Stimulated activated CD4-positive, alpha-beta T cell treated with anti-CD3 and anti-CD28 coated beads, TNF-alpha, amount 100 ng/mL, for 1 hour (primary cell): ENCODE measurements at places on chromosomes 7 and 10.

DNA sequence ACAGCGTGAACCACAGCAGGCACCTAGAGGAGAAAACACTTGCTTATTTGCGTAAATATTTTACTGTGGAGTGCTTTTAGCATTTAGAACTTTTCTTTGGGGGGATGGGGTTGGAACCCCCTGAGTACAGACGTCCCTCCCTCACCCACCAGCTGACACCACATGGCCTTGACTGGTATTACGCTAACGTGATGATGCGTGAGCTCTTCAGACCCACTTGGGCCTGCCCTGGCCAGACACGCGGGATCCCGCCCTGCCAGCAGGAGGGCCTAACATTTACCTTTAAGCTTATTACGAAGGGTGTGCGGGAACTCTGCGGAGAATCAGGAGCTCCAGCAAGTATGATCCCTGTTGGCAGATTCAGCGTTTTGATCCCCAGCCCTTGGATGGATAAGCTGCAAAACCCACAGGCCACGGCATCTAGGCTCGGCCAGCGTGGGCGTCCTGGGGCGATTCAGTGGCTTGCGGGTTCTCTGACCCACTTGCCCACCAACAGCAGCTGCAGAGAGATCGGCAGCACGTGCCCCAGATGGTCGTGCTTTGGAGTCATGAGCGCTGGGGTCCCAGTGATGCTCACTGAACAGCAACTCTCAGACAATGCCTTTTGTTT, 545.5 kb upstream of the FOXK1 start:
- DNase-seq: no peak

DNA sequence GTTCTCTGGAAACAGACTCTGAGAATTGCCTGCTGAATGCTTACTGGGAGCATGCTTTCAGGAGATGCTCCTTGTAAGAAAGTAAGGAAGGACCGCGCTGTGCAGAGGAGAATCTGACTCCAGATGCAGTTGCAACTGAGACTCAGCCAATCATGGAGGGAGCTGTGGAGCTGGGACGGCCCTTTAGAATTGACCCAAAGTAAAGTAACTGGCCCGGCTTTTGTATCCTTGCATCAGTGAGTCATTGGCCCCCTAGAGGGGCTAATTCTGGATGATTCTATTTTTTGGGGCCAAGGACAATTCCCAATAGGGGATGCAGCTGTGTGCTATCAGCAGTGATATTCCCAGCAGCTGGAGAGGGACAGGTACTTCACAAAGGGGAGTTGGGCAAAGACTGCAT, 170.4 kb downstream of the PTEN start:
- DNase-seq: no peak

- no peak for DNase-seq
Observed at GRCh38 chr10:50289196-50289595, 37.9 kb upstream of the ASAH2 start.

DNA sequence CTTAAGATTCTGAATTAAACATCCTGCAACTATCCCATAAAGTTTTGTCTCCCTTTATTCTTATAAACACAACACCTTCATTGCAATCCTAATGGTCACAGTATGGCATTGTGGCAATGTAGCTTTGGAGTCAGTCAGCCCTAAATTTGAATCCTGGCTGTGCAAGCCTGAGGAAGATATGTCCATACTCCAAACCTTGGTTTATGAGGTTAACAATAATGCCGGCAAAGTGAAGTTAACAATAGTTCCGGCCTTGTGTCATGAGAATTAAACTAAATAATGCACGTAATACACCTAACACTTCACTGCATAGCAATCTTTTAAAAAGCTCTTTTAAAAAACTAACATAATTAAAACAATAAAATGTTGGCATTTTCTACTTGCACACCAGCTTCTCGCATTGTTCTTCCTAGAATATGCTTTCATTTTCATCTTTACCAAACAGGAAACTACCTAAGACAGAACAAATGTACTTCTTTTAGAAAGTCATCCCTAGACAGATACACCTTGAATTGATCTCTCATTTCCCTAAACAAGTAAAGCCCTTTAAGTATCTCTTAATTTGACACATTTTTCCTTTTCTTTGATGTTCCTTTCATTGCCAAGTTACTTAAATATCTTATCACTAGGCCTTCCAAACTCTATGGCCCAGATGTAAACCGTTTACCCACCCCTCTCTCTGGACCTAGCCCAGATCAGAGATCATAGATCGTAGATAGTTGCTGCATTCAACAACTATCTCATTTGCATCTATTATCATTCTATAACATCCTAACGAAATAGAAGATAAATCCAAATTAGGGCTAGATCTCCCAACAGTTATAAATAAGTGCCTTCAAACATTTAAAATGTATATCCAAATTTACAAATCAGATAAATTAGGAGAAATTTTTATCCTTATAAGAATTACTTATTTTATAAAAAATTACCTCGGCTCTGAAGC, 66.7 kb downstream of the CREB3L2 start:
- DNase-seq: no peak

DNA sequence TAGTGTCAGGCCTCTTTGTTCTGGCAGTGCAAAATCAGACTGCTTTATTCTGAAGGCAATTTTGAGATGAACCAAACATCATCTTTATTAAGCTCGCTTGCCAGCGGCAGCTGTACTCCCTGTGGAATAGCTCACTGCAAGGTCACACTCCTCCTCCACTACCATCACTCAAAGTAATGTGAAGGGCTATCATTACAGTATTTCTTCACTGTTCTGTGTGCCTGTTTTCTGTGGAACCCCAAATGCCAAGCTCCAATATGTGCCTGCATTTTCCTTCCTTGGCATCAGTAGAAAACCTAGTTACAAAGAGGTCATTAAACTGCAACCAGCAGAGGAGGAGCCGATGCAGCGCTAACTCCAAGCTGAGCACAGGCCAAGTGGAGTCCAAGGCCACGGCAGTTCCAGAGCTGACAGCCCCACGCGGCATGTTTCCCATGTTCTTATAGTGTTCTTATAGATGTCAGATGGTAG, 21.4 kb downstream of the BCCIP start:
- DNase-seq: no peak

DNA sequence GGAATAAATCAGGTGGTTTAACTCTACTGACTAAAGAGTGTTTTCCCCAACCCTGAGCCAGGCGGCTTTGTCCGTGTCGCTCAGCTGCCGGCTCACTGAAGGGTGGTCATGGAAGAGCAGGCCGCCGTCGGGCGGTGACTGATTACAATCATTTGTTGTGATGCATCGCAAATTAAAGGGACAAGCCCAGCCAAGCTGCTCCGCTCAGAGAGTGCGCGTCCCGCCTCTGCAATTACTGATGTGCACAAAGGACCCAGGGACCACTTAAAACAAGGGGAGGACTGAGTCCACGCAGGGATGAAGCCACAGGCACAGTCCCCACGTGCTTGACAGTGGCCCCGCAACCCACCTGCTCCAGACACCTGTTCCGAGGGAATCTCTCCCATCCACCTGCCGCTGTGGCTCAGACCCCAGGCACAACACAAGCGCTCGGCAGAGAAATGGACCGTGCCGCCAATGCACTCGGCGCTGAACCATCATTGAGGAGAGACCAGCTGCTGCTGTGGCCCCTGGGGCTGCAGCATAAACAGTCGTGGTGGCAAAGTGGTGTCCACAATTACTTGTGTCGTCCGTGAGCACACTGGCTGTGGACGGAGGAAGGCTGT, 526.5 kb downstream of the PTPRN2 start:
- DNase-seq: no peak

- no peak for DNase-seq
Observed at GRCh38 chr10:110651044-110651958, 7.2 kb downstream of the RBM20 start.

DNA sequence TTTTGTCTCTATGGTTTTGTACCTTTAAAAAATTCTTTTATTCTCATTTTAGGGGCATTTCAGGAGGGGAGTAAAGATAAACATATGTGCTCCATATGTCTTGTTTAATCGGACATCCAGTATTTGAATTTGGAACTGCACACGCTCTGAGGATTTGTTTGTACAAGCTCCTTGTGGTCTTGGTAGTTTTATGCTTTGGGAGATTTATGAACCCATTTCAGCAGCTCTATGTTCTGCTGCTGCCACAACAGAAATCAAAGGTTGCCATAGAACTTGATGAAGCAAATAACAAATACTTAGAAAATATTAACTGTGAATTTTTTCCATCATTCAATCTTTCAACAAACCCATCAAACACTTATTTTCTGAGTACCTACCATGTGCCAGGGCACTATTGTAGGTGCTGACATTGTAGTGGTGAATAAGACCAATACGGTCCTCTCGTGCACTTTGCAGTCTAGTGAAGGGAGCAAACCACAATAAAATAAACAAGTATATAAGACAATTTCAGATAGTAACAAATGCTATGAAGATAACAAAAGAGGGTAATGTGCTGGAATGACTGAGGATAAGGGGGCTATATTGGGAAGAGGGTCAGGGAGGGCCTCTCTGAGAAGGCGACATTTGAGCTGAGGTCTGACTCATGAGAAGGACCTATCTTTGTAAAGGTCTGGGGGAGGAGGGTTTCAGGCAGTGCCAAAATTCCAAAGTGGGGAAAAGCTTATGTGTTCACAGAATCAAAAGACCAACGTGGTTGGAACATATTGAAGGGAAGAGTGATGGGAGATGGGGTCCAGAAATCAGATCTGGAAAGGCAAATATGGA, 30.4 kb downstream of the MYPN start:
- DNase-seq: no peak

GRCh38 chr7:47078241-47078640, 503.7 kb downstream of the TNS3 start:
- DNase-seq: no peak

- no peak for DNase-seq
Observed at GRCh38 chr10:90890347-90890746, 18.6 kb downstream of the RPP30 start.

- DNase-seq: no peak
Observed at GRCh38 chr10:15652117-15652516, 67.6 kb downstream of the ITGA8 start.

DNA sequence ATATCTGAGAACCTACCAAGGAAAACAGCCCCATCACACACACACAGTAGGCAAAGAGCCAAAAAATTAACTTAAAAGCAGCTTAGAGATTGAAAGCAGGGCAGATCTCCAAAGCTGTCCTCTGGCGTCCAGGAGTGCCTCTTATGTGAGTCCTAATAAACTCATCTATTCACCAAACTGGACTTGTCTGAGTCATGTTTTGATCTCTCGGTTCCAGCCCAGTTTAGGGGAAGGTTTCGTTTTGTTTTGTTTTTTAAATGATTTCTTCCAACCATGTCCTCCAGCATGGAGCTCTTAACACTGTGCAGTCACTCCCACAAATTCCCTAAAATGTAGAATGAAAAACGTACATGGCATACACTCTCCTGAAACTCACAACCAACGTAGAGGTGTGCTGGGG, 6.7 kb upstream of the PRSS37 start:
- DNase-seq: no peak

DNA sequence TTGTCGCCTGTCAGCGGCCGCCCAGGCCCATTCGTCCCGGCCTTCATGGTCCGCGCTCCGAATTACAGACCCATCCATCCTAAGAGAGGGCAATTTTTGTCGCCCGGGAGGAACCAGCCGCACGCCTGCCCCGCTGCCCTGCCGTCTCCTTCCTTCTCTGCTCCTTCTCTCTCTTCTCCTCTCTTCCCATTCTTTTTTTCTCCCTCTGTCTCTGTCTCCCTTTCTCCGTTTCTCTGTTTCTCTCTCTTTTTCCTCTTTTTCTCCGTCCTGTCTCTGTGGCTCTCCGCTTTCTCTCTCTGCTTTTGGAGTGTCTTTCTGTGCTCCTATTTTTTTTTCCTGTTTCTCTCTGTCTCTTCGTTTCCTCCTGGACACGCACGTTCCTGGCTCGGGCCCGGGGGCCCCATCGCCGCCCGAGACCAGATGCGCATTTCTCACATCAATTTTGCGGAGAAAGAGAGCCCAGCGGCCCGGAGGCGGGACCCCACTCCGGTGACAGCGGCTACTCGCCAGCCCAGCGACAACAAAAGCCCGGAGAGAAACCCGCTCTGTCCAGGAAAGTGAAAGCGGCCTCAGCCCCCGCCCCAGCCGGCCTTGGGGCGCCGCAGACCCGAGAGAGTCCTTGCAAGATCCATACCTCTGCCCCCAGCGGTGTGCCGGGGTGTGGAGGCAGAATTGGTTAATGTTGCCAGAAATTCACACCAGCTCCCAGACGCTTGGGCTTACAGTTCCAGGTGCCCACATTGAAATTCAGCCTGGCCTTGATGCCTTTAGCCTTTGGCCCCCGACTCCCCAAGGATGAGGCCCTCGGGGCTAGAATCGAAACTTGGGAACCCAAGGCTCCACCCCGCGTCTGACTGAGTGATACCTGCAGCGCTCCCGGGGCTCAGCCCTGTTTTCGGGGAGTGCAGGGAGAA, 4.1 kb downstream of the LBX1 start:
- no peak for DNase-seq

DNA sequence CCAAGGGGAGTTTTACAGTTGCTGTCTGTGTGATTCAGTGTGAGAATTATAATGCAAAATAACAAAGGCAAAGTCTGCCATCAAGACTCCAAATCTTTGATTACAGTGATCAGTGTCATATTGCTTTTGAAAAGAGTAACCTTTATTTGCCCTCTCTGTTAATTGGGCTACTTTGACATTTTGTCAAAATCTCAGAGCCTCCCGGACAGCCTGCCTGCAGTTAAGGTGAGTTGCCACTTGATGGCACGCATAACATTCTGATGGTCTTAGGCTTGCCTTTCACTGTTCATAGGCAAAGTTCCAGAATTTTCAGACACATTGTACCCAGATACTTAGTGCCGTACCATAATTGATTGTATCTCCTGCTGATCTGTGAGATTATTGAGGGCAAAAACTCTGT, 253.5 kb downstream of the ABCA13 start:
- DNase-seq: no peak

DNA sequence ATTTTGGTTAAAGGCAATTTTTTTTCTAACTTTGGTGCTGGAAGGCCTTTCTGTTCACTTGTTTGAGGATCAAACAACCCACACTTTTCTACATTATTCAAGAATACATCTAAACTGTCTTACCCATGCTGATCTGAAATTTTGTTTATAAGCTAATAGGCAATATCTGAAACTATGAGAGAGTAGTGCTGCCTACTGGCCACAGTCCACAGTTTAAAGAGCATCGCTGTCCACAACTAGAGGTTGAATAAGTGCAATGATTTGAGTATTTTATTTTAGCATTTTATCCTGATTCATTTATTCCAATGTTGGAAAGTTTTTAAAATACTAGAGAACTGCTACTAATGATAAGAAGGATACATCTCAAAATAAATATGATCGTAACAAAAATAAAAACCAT, 306.9 kb downstream of the ELMO1 start:
- no peak for DNase-seq

DNA sequence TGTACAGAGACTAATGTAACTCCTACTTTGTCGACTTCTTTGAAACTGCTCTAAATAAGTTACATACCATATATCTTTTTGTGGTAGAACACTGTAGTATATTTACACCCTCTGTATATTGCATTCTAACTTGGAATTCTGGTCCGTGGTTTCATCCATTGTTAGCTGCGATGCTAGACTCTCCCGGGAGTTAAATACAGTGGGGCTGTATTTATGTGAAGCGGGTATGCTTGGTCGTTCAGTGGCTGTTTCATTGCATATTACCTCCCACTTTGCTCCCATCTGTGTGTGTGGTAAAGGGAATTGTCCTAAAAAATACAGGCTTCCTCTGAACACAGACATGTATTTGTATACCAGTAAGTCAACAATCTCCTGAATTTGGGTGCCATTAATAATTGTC, 231.1 kb downstream of the SLC25A13 start:
- no peak for DNase-seq

GRCh38 chr7:4805110-4805983, 29.9 kb downstream of the AP5Z1 start:
- no peak for DNase-seq

GRCh38 chr10:48364659-48365405, 58.4 kb downstream of the MAPK8 start:
- no peak for DNase-seq

GRCh38 chr10:59801171-59801570, 47.9 kb upstream of the MRLN start:
- DNase-seq: no peak
